ENCODE measurements at places on chromosomes 4 and X. TPM values are rescaled to one million over a fixed set of nuclear protein-coding genes. Genes with fewer than 3 reads are reported as not detected.

Gene AMOT
- 10.9 TPM for total RNA-seq

Gene CT45A1
- total RNA-seq = not detected

Gene SLC25A14
- 6.8 TPM for total RNA-seq

Gene IL13RA1
- total RNA-seq = 47.9 TPM

Gene ATP2B3
- not detected for total RNA-seq

Gene UGT2B7
- total RNA-seq = not detected

- no peak for DNase-seq
These were observed 72.5 kb downstream of the UBE2K start for GRCh38 chr4:39770471-39770870.

Gene EVC
- total RNA-seq = 10.0 TPM

DNA sequence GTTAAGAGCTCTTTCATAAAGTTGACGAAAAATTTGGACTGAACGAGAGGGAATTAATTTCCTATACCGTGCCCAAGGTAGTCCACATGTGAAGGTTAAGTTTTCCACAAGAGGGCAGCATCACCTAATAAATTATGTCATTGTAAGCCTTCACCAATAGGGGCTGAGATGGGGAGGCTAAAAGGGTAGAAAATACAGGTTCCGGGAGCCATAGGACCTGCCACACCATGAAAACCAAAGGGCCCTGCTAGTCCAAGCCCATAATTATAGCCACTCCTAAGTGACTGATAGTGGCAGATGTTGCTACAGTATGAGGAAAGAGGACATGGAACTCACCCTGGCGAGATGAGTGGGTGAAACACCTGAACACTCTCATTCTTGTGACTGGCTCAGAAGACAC lies 122.2 kb downstream of the SHROOM4 start:
- DNase-seq = peak; percentile 48

GRCh38 chr4:172957216-172957615 lies 211.4 kb upstream of the GALNT7 start:
- no peak for DNase-seq

DNA sequence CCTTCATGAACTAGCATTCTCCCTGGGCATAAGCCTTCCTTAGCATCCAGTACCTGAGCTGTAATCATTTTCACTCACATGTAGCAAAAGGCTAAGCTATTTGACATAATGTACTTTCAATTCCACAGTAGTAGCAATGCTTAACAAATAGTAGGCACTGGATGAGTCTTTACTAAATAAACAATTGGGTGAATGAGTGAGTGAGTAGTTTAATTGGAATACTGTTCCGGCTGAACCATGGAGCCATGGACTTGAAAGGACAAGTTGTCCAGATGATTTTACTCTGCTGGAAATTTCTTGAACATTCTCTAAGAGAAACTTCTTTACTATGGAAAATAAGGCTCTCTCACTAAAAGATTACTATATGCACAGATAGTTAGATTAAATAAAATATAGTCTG lies 159.3 kb downstream of the FAM47B start:
- DNase-seq = no peak

Measured in dermis microvascular lymphatic vessel endothelial cell (primary cell).